ENCODE measurements at places on chromosomes 4 and X. TPM values are rescaled to one million over a fixed set of nuclear protein-coding genes. Genes with fewer than 3 reads are reported as not detected.

HELQ gene
- 14.4 TPM for total RNA-seq

IQCM gene
- total RNA-seq, result not detected

XK gene
- total RNA-seq, result under 0.01 TPM

FANCB gene
- 2.6 TPM for total RNA-seq

FGB gene
- total RNA-seq, result not detected

DNA sequence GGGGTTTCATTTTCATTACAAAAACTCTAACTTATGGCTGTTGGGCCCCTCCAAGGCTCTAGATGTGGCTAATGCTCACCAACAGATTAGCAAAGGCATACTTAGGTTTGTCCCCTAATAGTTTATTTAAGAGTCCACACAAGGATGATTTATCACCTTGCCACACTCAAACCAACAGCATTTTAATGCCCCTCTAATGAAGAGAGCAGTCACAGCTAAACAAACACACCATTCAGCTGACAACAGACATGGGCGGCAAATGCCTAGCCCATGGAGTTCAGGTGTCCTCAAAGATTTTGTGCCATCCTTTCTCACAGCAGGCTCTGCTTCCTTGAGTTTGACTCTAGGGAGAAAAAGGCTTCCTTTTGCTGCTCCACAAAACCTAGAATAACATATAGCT lies 61.8 kb upstream of the CITED1 start:
- no peaks in the 10 kb centered on the region for H3K36me3 ChIP-seq
- H3K4me3 ChIP-seq, result no peak overlapping the region
- peaks cover 49% of the 10 kb centered on the region for H3K27me3 ChIP-seq
- no peak for DNase-seq

- no peaks in the 10 kb centered on the region for H3K27me3 ChIP-seq
- no peaks in the 10 kb centered on the region for H3K4me1 ChIP-seq
- no peak overlapping the region for H3K4me3 ChIP-seq
- DNase-seq, result no peak
- no peaks in the 10 kb centered on the region for H3K36me3 ChIP-seq
These were observed 193.5 kb upstream of the NEIL3 start for GRCh38 chr4:177116161-177116560.

DNA sequence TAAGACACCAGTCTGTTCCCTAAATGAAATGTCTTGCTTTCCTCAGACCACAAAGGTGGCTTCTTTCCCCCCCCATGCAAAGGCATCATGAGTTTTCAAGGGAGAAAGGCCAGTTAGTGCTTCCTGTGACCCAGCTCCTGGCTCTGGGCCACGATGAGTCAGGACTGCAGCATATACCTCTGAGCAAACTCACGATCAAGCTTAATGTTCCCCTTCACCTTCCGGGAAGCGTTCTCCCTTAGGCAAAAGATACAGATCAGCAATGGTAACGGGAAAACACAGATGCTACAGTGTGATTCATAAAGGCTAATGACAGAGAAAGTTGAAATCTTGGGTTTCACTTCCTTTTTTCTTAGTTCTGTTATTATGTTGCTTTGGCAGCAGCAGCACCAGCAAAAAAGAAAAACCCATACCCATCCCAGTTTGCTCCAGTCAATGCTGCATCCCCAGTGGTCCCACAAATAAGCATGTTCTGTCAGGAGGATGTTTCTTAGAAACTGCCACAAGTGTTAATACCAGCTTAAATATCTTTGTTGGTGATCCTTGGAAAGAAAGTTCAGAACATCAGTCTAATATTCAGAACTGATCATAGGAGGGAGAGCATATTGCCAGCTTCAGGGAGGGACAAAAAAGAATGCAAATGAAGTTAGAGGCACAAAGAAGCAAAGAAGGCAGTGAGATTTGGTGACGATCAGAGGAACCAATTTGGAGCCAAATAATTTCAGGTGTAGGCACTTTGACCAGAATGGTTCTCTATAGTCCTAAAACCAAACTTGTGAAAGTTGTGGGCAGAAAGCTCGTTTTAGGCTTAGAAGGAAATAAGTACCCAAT lies 41.2 kb downstream of the LONRF3 start:
- H3K27me3 ChIP-seq, result no peaks in the 10 kb centered on the region
- H3K4me1 ChIP-seq, result no peaks in the 10 kb centered on the region
- DNase-seq, result peak; percentile 56
- H3K4me3 ChIP-seq, result no peak overlapping the region
- no peaks in the 10 kb centered on the region for H3K36me3 ChIP-seq

DNA sequence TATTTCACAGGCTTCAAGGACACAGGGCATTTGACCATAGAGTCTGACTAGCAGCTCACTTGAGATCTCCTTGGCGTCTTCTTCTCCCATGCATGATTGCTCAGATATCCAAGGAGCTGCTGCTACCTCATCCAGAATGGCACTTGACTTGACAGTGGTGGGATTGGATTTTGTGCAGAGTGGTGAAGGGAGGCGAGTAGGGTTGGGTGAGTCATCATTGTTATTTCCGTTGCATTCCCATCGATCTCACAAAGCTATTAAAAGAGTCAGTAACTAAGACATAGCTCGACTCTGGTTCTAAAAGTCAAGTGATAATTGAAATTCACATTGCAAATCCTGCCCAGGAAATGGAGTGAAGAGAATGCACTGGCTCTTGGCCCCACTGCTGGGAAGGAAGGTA lies 27.7 kb downstream of the NHSL2 start:
- no peaks in the 10 kb centered on the region for H3K36me3 ChIP-seq
- no peaks in the 10 kb centered on the region for H3K27me3 ChIP-seq
- no peak overlapping the region for H3K27ac ChIP-seq
- no peak overlapping the region for H3K4me3 ChIP-seq
- no peak for DNase-seq
- no peaks in the 10 kb centered on the region for H3K4me1 ChIP-seq

- H3K4me1 ChIP-seq, result no peaks in the 10 kb centered on the region
- no peak for DNase-seq
- no peak overlapping the region for H3K27ac ChIP-seq
- no peaks in the 10 kb centered on the region for H3K27me3 ChIP-seq
These were observed 257.5 kb upstream of the FAT1 start for GRCh38 chr4:186981161-186981560.

DNA sequence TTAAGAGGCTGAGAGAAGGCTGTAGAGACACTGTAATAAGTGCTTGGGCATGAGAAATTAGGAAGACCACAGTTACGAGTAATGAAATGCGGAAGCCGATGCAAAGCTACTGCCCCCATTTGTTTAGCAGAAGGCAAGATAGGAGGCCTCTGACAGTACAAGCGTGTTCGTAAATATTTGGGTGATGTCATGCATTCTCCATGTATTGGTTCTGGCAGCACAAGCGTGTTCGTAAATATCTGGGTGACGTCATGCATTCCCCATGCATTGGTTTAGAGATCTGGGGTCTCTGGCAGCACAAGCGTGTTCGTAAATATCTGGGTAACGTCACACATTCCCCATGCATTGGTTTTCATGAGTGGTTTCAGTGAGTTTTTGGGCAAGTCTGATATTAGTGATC lies 661.5 kb upstream of the FRG1 start:
- no peak overlapping the region for H3K27ac ChIP-seq
- H3K4me3 ChIP-seq, result no peak overlapping the region

DNA sequence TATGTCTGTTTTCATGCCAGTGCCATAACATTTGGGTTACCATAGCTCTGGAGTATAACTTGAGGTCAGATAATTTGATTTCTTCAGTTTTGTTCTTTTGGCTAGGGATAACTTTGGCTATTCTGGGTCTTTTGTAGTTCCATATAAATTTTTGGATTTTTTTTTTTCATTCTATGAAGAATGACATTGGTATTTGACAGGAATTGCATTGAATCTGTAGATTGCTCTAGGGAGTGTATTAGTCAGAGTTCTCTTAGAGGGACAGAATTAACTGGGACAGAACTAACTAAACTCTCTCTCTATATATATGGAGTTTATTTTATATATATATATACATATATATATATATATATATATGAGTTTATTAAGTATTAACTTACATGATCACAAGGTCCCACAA lies 32.2 kb upstream of the SLIT2 start:
- H3K27me3 ChIP-seq, result no peaks in the 10 kb centered on the region
- no peaks in the 10 kb centered on the region for H3K36me3 ChIP-seq
- H3K4me1 ChIP-seq, result no peaks in the 10 kb centered on the region
- no peak overlapping the region for H3K4me3 ChIP-seq

GRCh38 chrX:122835886-122836285 lies 348.2 kb upstream of the GRIA3 start:
- no peak overlapping the region for H3K27ac ChIP-seq
- H3K27me3 ChIP-seq, result no peaks in the 10 kb centered on the region
- H3K4me1 ChIP-seq, result no peaks in the 10 kb centered on the region
- H3K36me3 ChIP-seq, result no peaks in the 10 kb centered on the region

GRCh38 chr4:3683077-3683743 lies 83.0 kb upstream of the ADRA2C start:
- no peaks in the 10 kb centered on the region for H3K36me3 ChIP-seq
- H3K27me3 ChIP-seq, result peaks cover 33% of the 10 kb centered on the region
- no peak overlapping the region for H3K4me3 ChIP-seq
- no peak for DNase-seq
- H3K27ac ChIP-seq, result no peak overlapping the region

DNA sequence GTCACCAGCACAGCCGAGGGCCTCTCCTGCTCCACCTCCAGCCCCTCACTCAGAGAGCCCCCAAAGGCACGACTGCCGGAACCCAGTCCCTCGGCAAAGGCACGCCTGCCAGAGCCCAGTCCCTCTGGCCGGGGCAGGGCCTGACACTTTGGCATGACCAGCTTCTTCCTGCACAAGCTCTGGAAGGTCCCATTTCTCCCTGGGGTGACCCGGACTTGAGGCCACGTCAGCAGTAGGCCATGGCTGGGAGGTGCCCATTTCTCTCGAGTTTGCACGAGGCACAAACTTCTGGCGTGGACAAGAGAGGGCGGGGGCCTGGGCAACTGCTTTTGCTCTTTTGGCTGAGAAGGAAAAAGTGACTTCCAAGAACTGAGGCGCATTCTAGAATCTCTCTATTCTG lies 62.2 kb upstream of the GPR78 start:
- no peak overlapping the region for H3K4me3 ChIP-seq
- no peak for DNase-seq
- H3K36me3 ChIP-seq, result no peaks in the 10 kb centered on the region

All from breast epithelium (tissue), 4 donors.